ENCODE measurements at places on chromosomes 11 and 22.

GRCh38 chr11:61476371-61476770, 32.2 kb upstream of the LRRC10B start:
- H3K36me3 ChIP-seq, result peaks cover 5% of the 10 kb centered on the region
- no peaks in the 10 kb centered on the region for H3K27me3 ChIP-seq
- no peak for DNase-seq
- H3K4me3 ChIP-seq, result no peak overlapping the region

DNA sequence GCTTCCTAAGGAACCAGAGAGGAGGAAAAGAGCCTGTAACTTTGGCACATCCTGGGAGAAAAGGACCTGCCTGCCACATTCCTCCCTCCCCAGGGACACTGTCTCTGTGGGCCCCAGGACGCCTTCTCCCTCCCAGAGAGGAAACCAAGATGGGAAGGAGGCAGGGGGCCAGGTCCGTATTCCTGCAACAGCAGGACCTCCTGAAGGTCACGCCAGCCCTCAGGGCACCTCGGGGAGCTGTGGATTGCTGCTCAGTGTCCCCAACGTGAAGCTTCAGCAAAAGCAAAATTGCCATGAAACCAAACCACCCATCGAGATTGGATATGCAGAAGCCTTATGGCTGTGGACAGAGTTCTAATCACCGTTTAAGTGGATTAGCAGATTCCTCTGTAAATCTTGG, 86.7 kb downstream of the ARHGAP8 start:
- H3K27ac ChIP-seq, result no peak overlapping the region
- H3K36me3 ChIP-seq, result no peaks in the 10 kb centered on the region

DNA sequence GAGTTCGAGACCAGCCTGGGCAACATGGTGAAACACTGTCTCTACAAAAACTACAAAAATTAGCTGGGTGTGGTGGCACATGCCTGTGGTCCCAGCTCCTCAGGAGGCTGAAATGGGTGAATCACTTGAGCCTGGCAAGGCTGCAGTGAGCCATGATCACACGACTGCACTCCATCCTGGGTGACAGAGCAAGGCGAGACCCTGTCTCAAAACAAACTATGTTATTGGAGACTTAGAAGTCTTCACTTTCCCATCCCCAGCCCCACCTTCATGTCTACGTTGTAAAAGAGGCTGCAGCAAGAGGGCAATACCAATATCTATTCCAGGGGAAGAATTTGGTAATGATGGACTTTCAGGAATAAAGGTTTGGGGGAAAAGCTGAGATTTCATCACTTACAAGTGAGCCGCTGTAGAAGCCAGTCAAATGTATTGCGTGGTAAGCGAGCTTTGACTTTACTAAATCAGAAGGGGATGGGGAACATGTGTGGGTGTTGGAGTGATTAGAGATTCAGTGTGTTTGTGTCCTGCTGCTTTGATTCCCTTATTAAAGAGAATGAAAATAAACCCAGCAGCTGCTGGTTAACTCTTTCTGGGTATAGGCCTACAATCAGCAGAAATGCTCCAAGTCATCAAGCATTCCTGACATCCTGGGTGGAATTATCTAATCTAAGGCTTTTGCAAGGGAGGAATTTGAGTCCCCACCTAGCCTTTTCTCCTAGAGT, 53.7 kb downstream of the UBASH3B start:
- H3K4me1 ChIP-seq, result peaks cover 36% of the 10 kb centered on the region
- no peak overlapping the region for H3K4me3 ChIP-seq
- peaks cover 24% of the 10 kb centered on the region for H3K36me3 ChIP-seq
- H3K27ac ChIP-seq, result peak overlapping the region; percentile 1
- no peak for DNase-seq
- no peaks in the 10 kb centered on the region for H3K27me3 ChIP-seq

DNA sequence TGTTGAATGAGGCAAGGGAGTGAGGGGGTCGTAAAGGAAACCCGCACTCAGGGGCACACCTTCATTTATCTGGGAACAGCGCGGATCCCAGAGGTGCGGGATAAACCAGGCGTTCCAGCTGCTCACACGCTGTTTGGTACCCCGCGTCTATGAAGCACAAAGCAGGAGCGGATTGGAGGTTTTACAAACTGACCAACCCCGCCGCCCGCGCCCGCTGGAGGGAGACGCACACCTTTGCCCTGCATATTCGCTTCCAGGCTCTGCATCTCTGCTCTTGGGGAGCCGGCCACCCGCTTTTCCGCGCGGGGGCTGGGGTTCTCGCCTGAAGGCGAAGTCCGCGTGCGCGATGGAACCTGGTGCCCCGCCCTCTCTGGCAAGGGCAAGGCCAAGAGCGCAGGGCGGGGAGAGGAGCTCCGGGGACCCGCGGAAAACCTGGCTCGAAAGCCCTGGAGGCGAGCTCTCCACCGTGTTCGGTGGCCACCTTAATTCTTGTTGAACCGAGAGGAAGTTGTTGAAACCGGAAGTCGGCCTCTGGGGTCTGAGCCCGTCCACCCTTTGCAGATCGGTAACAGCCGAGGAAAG, 6.8 kb upstream of the ALX4 start:
- H3K4me3 ChIP-seq, result no peak overlapping the region
- no peak overlapping the region for H3K27ac ChIP-seq
- peaks cover 24% of the 10 kb centered on the region for H3K27me3 ChIP-seq

DNA sequence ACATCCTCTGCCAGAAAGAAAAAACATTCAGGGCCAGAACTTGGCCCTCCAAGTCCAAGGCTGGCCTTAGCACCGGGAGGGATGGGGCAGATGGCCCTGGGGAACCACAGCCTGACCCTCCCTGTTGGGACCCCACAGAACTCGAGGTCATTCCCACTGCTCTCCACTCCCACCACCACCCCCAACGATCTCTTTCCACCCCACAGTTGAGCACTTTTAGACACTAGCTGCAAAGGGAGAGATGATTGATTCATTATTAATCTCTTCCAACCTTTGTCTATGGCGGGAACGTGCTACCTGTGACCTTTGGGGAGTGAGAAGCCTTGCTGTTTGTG, 869.7 kb downstream of the BRD1 start:
- H3K4me3 ChIP-seq, result no peak overlapping the region
- no peak for DNase-seq

- no peak for DNase-seq
- H3K4me3 ChIP-seq, result no peak overlapping the region
- H3K27me3 ChIP-seq, result peaks cover 8% of the 10 kb centered on the region
- no peaks in the 10 kb centered on the region for H3K36me3 ChIP-seq
- H3K27ac ChIP-seq, result no peak overlapping the region
Observed at GRCh38 chr11:123231256-123231655, 36.2 kb upstream of the CLMP start.

- no peaks in the 10 kb centered on the region for H3K4me1 ChIP-seq
- H3K27ac ChIP-seq, result no peak overlapping the region
- H3K36me3 ChIP-seq, result no peaks in the 10 kb centered on the region
- H3K27me3 ChIP-seq, result no peaks in the 10 kb centered on the region
- no peak for DNase-seq
- H3K4me3 ChIP-seq, result no peak overlapping the region
Observed at GRCh38 chr11:40315122-40315521, 1144.3 kb downstream of the LRRC4C start.

DNA sequence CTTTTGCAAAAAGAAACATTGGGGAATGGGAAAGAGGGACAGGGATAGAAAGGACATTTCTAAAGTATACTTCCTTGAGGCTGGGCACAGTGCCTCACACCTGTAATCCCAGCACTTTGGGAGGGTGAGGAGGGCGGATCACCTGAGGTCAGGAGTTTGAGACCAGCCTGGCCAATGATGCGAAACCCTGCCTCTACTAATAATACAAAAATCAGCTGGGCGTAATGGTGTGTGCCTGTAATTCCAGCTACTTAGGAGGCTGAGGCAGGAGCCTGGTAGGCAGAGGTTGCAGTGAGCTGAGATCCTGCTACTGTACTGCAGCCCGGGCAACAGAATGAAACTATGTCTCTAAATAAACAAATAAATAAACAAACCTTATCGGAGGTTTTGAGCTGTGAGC, 16.3 kb upstream of the TEF start:
- no peak for DNase-seq
- H3K27me3 ChIP-seq, result peaks cover 11% of the 10 kb centered on the region
- H3K4me1 ChIP-seq, result no peaks in the 10 kb centered on the region
- H3K36me3 ChIP-seq, result no peaks in the 10 kb centered on the region

GRCh38 chr11:15227011-15227410, 112.3 kb downstream of the INSC start:
- H3K36me3 ChIP-seq, result no peaks in the 10 kb centered on the region
- no peak overlapping the region for H3K4me3 ChIP-seq
- no peaks in the 10 kb centered on the region for H3K4me1 ChIP-seq
- H3K27me3 ChIP-seq, result peaks cover 4% of the 10 kb centered on the region
- H3K27ac ChIP-seq, result no peak overlapping the region
- no peak for DNase-seq

GRCh38 chr11:65112546-65113360, 1.1 kb downstream of the TM7SF2 start:
- peak overlapping the region; percentile 80 for H3K4me3 ChIP-seq
- peak; percentile 74 for DNase-seq
- peak overlapping the region; percentile 88 for H3K27ac ChIP-seq
- H3K4me1 ChIP-seq, result peaks cover 65% of the 10 kb centered on the region
- H3K27me3 ChIP-seq, result no peaks in the 10 kb centered on the region

DNA sequence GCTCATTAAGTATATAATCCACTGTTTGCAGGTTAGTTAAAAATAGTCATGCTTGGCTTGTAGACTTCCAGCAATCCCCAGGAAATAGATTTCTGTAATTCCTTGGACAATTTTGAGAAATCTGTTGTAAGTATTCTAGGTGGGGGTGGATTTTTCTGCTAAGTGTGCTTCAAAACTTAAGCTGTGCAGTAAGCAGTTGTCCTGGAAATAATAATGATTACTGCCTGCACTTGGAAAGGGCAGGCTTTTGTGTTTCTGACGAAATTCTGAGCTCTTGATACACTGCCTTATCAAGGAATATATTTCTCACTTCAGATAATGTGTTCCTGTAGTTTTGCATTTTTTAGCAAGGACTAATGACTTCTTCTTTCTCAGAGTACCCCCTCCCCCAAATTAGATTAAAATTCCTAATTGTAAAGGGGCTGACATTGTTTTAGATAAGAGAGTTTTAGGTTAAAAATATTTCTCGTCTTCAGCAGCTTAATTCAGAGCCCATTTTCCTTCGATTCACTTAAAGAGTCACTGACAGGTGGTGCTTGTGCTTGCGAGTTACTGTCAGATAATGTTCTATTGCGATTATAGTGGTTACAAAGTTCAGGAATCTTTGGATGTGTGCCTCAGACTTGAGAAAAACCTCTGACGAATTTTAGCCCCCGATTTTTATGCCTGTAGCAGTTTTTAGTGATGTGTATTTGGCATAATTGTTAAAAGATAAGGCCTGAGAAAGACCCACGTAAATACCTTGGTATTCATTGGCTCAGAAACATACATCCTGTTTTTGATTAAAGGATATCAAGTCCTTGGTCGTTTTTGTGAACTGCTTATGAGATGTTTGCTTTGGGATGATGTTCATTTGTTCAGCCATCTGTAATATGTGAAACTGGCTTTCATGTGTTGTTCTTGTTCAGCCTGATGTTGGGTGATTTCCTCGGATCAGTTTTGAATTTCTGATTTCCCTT, 120.5 kb downstream of the HIPK3 start:
- H3K36me3 ChIP-seq, result no peaks in the 10 kb centered on the region
- peaks cover 22% of the 10 kb centered on the region for H3K27me3 ChIP-seq
- no peak overlapping the region for H3K4me3 ChIP-seq
- DNase-seq, result no peak
- H3K4me1 ChIP-seq, result no peaks in the 10 kb centered on the region

Measured in DND-41 (cell line).